ENCODE measurements at places on chromosomes 7 and 10. TPM values are rescaled to one million over a fixed set of nuclear protein-coding genes. Genes with fewer than 3 reads are reported as not detected.

GRCh38 chr7:104362756-104363155, 34.4 kb downstream of the LHFPL3 start:
- H3K36me3 ChIP-seq, result no peaks in the 10 kb centered on the region
- no peak overlapping the region for H3K4me3 ChIP-seq
- no peaks in the 10 kb centered on the region for H3K27me3 ChIP-seq
- no peak for DNase-seq

DNA sequence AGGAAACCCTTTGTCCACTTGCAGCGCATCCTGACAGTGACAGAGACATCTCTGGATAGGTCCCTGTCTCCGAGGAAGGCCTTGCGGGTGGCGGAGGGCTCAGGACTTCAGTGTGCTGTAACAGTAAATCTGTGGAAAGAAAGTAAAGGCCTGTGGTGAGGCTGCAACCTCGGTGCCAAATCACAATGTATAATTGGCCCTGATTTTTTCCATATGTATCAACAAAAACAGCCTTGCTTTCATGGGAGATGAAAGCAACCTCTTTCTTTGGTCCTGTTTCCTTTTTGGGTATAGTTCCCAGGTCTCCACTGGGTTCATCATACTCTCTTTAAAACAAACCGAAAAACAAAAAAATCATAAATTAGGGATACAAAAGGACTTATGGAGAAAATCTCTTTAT, 110.9 kb upstream of the BMPER start:
- H3K4me3 ChIP-seq, result no peak overlapping the region
- H3K4me1 ChIP-seq, result peaks cover 2% of the 10 kb centered on the region
- DNase-seq, result no peak
- H3K27ac ChIP-seq, result no peak overlapping the region
- peaks cover 2% of the 10 kb centered on the region for H3K27me3 ChIP-seq

DNA sequence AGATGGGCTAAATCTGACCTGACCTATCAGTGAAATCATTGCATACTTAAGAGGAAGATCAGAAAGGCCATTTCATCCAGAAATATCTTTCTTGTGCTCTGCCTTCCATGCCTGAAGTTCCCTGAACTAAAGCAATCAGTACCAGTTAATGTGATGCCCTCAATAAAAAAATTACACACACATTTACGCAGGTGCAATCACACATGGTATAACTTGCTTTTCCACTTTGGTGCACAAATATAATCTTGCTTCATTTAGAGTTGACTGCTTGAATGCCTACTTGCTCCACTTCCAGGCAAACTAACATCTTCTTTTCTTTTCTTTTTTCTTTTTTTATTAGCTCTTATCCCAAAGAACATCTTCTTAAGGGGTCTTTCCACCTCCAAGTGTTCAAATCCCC, 58.3 kb upstream of the KIF5B start:
- H3K36me3 ChIP-seq, result no peaks in the 10 kb centered on the region
- no peak overlapping the region for H3K27ac ChIP-seq
- H3K27me3 ChIP-seq, result peaks cover 2% of the 10 kb centered on the region
- H3K4me1 ChIP-seq, result no peaks in the 10 kb centered on the region
- no peak overlapping the region for H3K4me3 ChIP-seq
- no peak for DNase-seq

GRCh38 chr10:132461683-132462231, 64.8 kb downstream of the PWWP2B start:
- no peaks in the 10 kb centered on the region for H3K36me3 ChIP-seq
- no peak overlapping the region for H3K27ac ChIP-seq
- no peak for DNase-seq
- no peaks in the 10 kb centered on the region for H3K4me1 ChIP-seq
- H3K27me3 ChIP-seq, result peaks cover 3% of the 10 kb centered on the region

Gene NODAL
- not detected for total RNA-seq

DNA sequence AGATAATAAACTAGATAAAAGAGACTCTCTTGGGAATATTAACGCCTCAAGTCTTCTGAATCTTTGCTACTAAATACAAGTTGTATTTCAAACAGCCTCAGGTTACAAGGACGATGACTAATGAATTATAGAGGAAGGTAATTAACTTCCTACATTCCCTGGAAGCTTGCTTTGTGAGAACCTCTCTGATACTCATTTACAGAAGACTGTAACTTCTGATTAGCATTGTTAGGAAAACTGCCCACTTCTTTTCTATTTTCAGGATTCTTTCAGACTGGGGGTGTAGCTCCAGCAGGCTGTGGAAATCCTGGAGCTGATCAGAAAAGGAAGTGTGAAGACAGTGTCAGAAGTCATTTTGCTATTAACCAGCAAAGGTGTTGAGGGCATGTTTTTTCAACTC, 316.7 kb upstream of the NPSR1 start:
- no peaks in the 10 kb centered on the region for H3K4me1 ChIP-seq
- H3K4me3 ChIP-seq, result no peak overlapping the region
- DNase-seq, result no peak
- no peaks in the 10 kb centered on the region for H3K27me3 ChIP-seq
- H3K36me3 ChIP-seq, result peaks cover 6% of the 10 kb centered on the region

DNA sequence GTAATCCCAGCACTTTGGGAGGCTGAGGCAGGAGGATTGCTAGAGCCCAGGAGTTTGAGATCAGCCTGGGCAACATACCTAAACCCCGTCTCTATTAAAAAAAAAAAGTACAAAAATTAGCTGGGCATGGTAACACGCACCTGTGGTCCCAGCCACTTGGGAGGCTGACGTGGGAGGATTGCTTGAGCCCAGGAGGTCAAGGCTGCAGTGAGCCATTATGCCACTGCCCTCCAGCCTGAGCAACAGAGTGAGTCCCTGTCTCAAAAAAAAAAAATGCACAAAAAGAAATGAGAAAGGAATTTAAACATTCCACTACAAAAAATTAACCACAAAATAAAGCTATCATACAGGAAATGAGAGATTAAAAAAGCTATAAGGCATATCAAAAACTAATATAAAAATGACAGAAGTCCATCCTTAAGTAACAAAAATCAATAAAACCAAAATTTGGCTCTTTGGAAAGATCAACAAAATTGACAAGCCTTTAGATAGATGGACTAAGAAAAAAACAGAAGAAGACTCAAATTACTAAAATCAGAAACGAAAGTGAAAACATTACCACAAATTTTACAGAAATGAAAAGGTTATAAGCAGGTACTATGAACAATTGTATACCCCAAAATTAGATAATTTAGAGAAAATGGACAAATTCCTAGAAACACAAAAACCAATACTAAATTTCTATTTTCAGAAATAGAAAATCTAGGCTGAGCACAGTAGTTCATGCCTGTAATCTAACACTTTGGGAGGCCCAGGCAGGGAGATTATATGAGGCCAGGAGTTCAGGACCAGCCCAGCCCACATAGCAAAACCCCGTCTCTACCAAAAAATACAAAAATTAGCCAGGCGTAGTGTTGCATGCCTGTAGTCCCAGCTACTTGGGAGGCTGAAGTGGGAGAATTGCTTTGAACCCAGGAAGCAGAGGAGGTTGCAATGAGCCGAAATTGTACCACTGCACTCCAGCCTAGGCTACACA, 42.4 kb upstream of the NANOS1 start:
- H3K27me3 ChIP-seq, result peaks cover 2% of the 10 kb centered on the region
- peaks cover 16% of the 10 kb centered on the region for H3K36me3 ChIP-seq
- no peak overlapping the region for H3K27ac ChIP-seq

DNA sequence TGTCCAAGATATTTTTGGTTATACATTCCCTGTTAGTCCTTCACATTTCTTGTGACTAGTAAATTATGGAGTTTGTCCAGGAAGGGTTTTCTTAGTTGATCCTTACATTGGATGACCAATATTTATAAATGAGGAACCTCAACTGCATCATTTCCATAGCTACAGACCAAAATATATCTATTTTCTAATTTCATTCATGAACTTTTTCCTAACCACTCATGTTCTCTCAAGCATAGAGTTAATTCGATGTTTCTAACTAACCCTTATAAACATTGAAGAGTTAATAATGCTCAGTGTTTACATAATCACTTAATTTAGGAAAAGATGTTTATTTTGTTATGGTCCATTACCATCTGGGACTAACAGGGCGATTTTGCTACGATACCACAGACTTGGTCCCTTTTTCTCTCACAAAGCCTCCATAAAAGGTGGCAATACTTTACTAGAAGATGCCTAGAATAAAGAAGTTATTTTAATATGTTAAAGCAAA, 591.0 kb downstream of the MAGI2 start:
- H3K4me3 ChIP-seq, result no peak overlapping the region
- peaks cover 5% of the 10 kb centered on the region for H3K36me3 ChIP-seq
- no peaks in the 10 kb centered on the region for H3K27me3 ChIP-seq
- DNase-seq, result no peak
- peaks cover 18% of the 10 kb centered on the region for H3K4me1 ChIP-seq
- H3K27ac ChIP-seq, result no peak overlapping the region

GRCh38 chr10:34721208-34721840, 93.8 kb downstream of the PARD3 start:
- no peak overlapping the region for H3K4me3 ChIP-seq
- H3K27ac ChIP-seq, result no peak overlapping the region
- H3K27me3 ChIP-seq, result no peaks in the 10 kb centered on the region
- no peak for DNase-seq

Gene NRG3
- total RNA-seq, result 3.2 TPM

- DNase-seq, result no peak
- peaks cover 25% of the 10 kb centered on the region for H3K27me3 ChIP-seq
- no peak overlapping the region for H3K4me3 ChIP-seq
- H3K27ac ChIP-seq, result peak overlapping the region; percentile 80
- H3K4me1 ChIP-seq, result peaks cover 46% of the 10 kb centered on the region
- peaks cover 5% of the 10 kb centered on the region for H3K36me3 ChIP-seq
These were observed 99.5 kb downstream of the CUX1 start for GRCh38 chr7:101916876-101917275.

DNA sequence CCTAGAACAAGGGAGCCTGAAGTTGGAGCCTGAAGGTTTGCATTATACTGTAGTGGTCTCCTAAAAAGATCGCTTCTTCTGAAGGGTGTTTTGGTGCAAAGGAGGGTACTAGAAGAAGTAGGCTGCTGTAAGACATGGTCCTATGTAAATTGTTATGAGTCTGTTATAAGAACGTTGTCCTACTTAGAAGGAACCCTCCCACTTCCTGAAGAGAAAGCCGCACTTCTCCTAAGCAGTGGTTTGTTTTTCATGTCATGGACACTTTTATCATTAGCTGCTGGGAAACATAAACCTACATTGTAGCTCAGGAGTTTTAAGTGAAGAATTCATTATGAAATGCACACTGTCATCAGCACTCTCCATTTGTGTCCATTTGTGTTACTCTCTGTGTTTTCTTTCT, 129.1 kb upstream of the ITGB1 start:
- H3K27ac ChIP-seq, result no peak overlapping the region
- H3K4me1 ChIP-seq, result peaks cover 6% of the 10 kb centered on the region
- no peak for DNase-seq
- H3K27me3 ChIP-seq, result no peaks in the 10 kb centered on the region
- no peaks in the 10 kb centered on the region for H3K36me3 ChIP-seq
- H3K4me3 ChIP-seq, result no peak overlapping the region

Gene MYO3A
- 0.22 TPM for total RNA-seq

- DNase-seq, result peak; percentile 85
- no peak overlapping the region for H3K4me3 ChIP-seq
- H3K36me3 ChIP-seq, result no peaks in the 10 kb centered on the region
- peaks cover 4% of the 10 kb centered on the region for H3K27me3 ChIP-seq
These were observed 176.6 kb downstream of the PARD3 start for GRCh38 chr10:34638406-34639054.

Gene LOXL4
- 6.1 TPM for total RNA-seq

- H3K36me3 ChIP-seq, result no peaks in the 10 kb centered on the region
- H3K4me3 ChIP-seq, result no peak overlapping the region
- no peak for DNase-seq
- no peaks in the 10 kb centered on the region for H3K27me3 ChIP-seq
- peaks cover 2% of the 10 kb centered on the region for H3K4me1 ChIP-seq
These were observed 196.4 kb downstream of the EVX1 start for GRCh38 chr7:27438881-27439589.

Gene RPEL1
- not detected for total RNA-seq

DNA sequence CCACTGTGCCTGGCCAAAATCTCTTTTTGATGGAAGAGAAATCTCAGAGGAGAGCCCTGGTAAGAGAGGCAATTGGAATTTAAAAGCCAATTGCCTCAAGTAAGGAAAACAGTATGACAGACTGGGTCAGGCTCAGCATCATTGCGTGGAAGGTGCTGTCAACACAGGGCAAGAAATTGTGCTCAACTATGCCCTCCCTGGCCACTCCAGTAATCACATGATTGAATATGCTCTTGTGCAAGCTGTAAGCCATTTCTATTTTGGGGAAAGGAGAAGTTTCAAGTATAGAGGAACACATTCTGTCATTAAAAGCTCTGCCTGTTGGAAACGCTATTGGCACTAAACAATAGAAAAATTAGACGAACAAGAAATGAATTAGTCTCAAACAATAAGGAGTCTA, 1127.7 kb downstream of the REEP3 start:
- no peak overlapping the region for H3K27ac ChIP-seq
- H3K27me3 ChIP-seq, result no peaks in the 10 kb centered on the region
- H3K4me1 ChIP-seq, result no peaks in the 10 kb centered on the region
- no peaks in the 10 kb centered on the region for H3K36me3 ChIP-seq
- H3K4me3 ChIP-seq, result no peak overlapping the region
- DNase-seq, result peak; percentile 29

Gene KCNIP2
- 30.0 TPM for total RNA-seq

DNA sequence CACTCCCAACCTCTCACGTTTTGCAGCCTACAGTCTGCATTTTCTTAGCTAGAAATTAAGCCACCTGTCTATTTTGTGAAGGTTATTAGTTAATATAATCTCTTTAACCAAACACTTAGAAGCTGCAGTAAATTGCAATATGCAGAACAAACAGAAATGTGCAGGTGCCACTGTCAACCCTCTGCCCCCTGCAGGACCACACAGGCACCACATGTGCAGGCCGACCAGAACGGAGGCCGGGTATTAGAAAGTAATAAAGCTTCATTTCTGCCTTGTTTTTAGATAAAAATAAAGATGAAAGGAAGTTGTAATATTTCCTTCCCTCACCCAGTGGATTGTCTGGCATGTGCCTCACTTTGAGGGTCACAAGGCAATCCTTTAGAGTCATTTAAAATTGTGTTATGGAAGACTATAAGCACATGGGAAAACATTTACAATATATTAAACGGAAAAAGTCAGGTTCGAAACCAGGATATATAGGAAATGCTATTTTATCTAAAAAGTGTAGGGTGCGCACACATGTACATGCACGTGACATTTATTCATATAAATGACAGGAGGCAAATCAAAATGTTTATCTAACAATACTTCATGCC, 158.2 kb downstream of the ARHGAP12 start:
- peaks cover 4% of the 10 kb centered on the region for H3K4me1 ChIP-seq
- H3K27ac ChIP-seq, result no peak overlapping the region
- DNase-seq, result peak; percentile 75

Gene DDC
- 3.8 TPM for total RNA-seq

Data from glutamatergic neuron (in vitro differentiated cells).